Stimulated activated CD8-positive, alpha-beta memory T cell treated with anti-CD3 and anti-CD28 coated beads, Interleukin-15, amount 100 ng/mL, for 1 hour (primary cell): ENCODE measurements at places on chromosomes 2 and 18.
A peak's percentile ranks its signal among the peaks of the same experiment; 100 is the strongest.

- no peak for DNase-seq
Observed at GRCh38 chr2:138207074-138207930, 243.0 kb downstream of the HNMT start.

DNA sequence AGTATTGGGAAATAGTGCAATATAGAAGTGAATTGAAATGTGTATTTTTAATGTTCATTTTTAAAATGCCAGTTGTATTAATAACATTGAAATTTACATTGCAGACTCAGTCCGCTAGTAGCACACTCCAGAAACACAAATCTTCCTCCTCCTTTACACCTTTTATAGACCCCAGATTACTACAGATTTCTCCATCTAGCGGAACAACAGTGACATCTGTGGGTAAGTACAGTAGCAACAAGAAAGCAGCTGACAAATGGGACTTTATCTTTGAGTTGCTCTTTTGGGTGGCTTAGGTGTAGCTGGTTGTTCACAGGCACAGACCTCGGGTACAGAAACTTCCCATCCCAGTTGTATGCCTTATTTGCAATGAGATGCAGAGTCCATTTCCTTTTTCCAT lies 118.2 kb upstream of the IL1R2 start:
- no peak for DNase-seq

GRCh38 chr2:191038241-191038725 lies 24.3 kb upstream of the STAT1 start:
- DNase-seq = no peak

- no peak for DNase-seq
Observed at GRCh38 chr2:228140934-228141528, 40.5 kb downstream of the SPHKAP start.

- DNase-seq = no peak
Observed at GRCh38 chr2:25386971-25387875, 45.5 kb upstream of the DNMT3A start.

DNA sequence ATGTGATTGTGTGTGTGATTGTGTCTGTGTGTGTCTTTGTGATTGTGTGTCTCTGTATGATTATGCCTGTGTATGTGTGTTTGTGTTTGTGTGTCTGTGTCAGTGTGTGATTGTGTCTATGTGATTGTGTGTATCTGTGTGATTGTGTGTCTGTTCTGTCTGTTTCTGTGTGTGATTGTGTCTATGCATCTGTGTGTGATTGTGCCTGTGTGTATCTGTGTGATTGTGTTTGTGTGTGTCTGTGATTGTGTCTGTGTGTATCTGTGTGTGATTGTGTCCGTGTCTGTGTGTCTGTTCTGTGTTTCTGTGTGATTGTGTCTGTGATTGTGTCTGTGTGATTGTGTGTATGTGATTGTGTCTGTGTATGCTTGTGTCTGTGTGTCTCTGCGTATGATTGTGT lies 12.1 kb upstream of the KLHL30 start:
- no peak for DNase-seq

GRCh38 chr18:58562999-58563667 lies 65.8 kb downstream of the ALPK2 start:
- no peak for DNase-seq

DNA sequence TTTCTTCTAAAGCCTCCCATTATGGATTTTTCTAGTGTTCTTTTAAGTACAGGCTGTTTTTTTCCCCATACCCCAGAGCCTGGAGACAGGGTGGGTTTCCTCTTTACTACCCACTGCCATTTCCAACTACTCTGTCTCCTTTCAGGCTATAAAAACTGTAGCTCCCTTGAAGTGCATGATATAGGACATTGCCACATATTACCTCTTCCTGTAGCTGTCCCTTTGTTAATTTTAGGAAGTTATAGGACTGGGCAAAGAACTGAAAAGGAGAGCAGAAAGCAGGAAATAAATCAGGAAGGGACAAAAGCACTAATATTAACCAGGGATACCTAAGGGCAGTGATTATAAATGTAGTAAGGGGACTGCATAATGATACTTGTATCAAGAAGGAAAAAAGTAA lies 54.1 kb downstream of the VIL1 start:
- DNase-seq = no peak

DNA sequence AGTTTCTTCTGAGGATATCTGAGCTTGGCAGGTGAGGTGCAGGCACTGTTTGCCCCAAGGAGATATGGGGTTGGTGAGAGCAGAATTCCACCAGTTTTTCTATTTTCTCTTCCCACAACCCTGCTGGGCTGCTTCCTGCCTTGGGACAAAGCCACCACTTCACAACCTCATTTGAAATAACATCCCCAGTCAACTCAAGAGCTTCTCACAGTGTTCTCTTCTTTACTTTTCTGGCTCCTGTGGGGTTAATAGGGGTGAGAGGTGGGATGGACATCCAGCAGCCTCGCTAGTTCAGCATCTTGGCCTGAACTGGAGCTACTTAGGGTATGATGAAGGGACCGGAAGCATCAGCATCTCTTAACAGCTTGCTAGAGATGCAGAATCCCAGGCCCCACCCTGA lies 106.3 kb downstream of the SLC4A3 start:
- DNase-seq = no peak

GRCh38 chr2:186422226-186422625 lies 63.8 kb upstream of the ZC3H15 start:
- DNase-seq = no peak

DNA sequence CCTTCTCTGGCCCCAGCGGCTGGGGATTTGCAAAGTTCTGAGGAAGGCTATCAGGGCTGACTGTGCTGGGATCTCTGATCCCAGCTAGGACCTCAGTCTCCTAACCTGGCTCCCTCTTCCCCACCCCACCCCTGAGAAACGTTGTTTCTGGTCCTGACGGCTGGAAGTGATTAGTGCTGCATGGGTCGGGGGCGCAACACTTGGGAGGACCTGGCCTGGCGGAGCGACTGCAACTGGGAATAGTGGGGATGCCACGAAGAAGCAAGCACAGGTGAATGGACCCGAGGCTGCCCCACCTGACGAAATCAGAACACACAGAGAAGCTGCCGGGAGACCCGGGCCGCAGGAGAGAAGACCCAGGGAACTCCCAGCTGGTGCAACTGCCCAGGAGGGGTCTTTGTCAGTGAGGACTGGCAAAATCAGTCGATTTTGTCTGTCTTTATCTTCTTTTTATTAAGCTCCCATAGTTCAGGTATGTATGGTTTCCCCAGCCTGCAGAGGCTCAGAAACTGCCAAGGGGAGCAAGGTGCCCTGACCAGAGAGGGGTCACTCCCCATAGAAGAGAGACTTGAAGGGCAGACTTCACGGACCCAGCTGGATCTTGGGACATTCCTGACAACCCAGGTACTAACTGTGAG lies 656 bp upstream of the LBX2 start:
- DNase-seq = no peak

DNA sequence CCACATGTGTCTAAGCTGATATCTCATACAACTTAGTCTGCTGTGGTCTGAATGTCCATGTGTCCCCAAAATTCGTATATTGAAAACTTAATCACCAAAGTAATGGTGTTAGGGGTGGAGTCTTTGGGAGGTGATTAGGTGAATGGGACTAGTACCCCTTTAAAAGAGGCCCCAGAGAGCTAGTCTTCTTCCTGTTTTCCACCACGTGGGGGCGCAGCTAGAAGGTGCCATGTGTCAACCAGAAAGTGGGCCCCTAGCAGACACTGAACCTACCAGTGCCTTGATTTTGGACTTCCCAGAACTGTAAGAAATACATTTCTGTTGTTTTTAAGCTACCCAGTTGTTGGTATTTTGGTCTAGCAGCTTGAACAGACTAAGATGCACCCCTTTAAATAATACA lies 86.6 kb downstream of the ASB1 start:
- DNase-seq = no peak

DNA sequence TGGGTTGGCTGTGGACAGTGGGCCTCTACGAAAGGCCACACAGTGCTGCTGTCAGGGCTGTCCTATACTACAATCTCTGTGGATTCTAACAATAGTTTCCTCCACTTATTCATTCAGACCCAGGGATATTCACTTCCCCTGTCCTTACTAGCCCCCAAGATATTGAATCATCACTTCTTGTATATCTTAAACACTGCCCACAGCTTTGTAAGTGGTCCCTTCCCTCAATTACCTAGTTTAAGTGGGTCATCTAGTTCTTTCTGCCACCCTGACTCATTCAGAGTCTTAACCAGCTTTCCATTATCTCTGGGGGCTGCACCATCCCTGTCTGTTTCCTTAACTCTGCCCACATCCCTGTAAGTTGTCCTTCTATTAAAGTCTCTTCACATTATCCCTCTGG lies 69.2 kb downstream of the CD28 start:
- no peak for DNase-seq

DNA sequence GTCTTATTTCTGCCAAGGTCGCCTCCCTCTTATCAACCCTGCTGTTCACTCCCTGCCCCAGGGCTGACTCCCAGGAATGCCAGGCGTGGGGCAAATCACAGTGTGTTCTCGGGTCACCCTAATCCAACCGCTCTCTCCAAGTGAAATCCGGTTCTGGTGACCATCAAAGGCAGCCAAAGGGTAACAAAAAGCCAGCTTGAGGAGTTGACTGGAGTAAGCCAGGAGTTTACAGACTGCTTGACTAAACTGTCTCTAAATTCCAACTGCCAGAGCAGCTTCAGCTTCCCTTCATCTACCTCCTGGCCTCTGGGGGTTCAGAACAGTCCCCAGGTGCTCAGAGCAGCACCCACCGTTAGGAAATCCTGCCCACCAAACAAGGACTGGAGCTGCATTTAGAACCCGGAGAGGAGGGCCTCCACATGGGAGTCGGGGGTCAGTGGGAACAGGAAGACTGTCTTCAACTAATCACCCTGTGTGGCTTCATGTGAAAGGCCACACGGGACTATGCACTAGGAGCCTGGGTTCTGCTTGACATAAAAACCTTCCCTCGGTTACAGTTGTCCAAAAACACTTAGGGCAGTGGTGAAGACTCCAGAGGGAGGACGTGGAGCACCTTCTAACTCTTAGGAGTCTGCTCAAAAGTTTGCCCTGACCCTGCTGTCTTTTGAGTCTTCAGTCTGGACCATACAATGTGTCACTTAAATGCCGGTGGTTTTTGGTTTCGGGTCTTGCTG lies 24.2 kb upstream of the MCFD2 start:
- DNase-seq = no peak

DNA sequence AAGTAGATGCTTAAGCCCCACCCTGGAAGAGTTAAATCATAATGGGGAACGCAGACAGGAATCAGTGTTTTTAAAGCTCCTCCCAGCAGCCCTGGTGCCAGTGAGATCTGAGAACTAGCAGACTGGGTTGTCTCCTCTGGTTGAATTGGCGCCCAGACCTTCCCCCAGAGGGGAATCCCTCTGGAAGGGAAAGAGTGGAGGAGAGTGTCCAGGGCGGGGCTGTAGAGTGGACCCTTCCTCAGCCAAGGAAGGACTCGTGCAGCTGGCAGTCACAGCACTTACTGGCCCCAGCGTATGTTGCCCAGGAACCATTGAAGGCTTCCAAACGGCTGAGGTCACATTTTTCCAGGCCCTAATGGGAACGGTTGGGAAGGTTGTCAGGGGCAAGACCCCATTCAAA lies 62.5 kb downstream of the TGOLN2 start:
- DNase-seq = no peak

DNA sequence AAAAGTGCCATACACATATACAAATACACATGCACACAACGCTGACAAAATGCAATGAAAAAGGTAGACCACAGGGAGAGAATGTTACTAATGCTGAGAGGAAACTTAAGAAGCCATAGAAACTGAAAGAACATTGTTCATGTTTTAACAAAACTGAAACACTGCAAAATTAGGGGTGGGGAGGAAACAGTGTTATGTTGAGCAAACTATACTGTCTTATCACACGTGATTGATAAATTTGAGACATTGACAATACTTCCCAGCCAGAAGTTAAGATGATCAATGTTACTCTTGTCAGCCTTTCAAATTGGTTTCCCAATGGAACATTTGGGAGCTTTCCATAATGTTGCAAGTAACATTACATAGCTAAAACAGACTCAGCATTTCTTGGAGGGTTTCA lies 165.5 kb downstream of the L3MBTL4 start:
- DNase-seq = no peak

DNA sequence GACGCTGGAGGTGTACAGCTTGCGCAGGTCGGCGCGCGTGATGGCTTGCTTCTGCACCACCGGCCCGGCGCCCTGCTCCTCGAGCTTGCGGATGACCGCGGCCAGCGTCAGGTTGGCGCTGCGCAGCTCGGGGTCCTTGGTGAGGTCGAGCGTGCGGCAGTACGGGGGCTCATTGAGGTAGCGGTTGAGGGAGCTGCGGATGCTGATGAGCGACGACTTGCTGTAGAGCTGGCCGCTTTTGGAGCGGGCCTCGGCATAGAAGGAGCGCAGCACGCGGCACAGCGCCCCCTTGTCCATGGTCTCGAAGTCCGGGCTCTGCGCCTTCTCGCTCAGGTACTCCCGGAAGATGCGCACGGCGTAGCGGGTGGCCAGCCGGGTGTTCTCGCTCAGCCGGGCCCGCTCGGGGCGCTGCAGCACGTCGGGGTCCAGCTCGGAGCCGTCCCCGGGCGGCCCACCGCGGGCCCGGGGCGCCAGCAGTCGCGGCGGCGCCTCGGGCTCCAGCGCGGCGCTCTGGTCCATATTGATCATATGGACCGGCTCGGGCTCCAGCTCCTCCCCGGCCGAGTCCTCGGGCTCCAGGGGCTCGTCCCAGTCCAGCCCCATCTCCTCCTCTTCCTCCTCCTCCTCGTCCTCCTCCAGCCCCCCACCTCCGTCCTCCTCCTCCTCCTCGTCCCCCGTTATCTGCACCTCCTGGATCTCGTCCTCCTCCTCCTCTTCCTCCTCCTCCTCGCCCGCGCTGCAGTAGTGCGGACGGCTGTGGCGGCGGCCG lies 523 bp downstream of the KCTD1 start:
- DNase-seq = peak; percentile 9

- no peak for DNase-seq
Observed at GRCh38 chr2:235754357-235755207, 260.7 kb downstream of the AGAP1 start.

- DNase-seq = no peak
Observed at GRCh38 chr2:198905881-198906612, 551.7 kb downstream of the SATB2 start.

- no peak for DNase-seq
Observed at GRCh38 chr2:49123600-49123999, 30.7 kb downstream of the FSHR start.

- no peak for DNase-seq
Observed at GRCh38 chr2:64858541-64859311, 130.5 kb upstream of the SLC1A4 start.

GRCh38 chr2:45664635-45665261 lies 13.3 kb downstream of the PRKCE start:
- no peak for DNase-seq

GRCh38 chr2:225400060-225400511 lies 576 bp downstream of the NYAP2 start:
- no peak for DNase-seq

- DNase-seq = no peak
Observed at GRCh38 chr2:70641263-70641784, 87.7 kb upstream of the TGFA start.
